ENCODE measurements at places on chromosomes 2 and 18. TPM values are rescaled to one million over a fixed set of nuclear protein-coding genes. Genes with fewer than 3 reads are reported as not detected.

GRCh38 chr2:8300216-8300615, 381.6 kb upstream of the ID2 start:
- no peak for DNase-seq

The TLK1 gene
- 58.7 TPM for polyA plus RNA-seq

The FNDC4 gene
- polyA plus RNA-seq = 8.4 TPM

GRCh38 chr2:46684661-46685060, 205.3 kb downstream of the TMEM247 start:
- no peak for DNase-seq

DNA sequence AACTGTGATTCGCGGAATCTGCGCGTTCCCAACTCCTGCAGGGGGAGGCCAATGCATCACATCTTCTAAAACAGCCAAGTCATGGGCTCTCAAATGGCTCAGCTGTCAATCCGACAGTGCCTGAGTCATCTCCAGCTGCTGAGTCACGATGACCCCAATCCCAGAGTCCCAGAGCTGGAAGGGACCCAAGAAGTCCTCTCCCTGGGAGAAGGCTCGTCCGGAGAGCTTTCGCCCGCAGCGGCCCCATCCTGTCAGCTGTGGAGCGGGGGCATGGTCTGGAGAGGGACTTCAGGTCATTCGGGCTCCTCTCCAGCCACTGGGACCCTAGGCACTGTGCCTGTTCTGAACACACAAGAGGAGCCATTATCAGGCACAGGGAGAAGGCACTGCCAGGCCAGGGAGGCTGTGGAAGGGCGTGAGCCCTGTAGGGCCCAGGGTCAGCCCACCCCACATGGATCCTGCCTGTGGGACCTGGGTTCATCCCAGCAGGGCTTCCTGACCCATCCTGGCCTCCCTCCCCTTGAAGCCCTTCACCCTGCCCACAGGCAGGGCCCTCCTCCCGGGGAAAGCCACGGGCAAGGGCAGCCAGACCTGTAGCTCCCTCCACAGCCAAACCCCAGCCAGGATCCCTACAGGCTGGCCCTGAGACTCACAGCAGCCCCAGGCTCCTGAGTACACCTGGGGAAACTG, 47.6 kb upstream of the GPC1 start:
- no peak for DNase-seq

- DNase-seq = no peak
Observed at GRCh38 chr2:151833984-151834383, 5.8 kb upstream of the ARL5A start.

- DNase-seq = no peak
Observed at GRCh38 chr2:95268211-95269035, 5.8 kb upstream of the PROM2 start.

The HOXD13 gene
- 0.22 TPM for polyA plus RNA-seq

GRCh38 chr2:105714141-105714540, 30.6 kb upstream of the NCK2 start:
- no peak for DNase-seq

The AQP12B gene
- 0.31 TPM for polyA plus RNA-seq

- no peak for DNase-seq
Observed at GRCh38 chr18:43933177-43933576, 655.9 kb upstream of the SYT4 start.

The RAB11FIP5 gene
- 45.2 TPM for polyA plus RNA-seq

GRCh38 chr18:35835366-35835765, 137.1 kb upstream of the RMP24 start:
- no peak for DNase-seq

GRCh38 chr2:3260959-3261358, 116.7 kb downstream of the EIPR1 start:
- DNase-seq = no peak
